Astrocyte (in vitro differentiated cells and primary cell): ENCODE measurements at places on chromosomes 5 and 9. TPM values are rescaled to one million over a fixed set of nuclear protein-coding genes. Genes with fewer than 3 reads are reported as not detected.

The ACTBL2 gene
- total RNA-seq: 11.6 and 11.8 TPM in 2 replicates

The MEGF9 gene
- 12.1 and 17.7 TPM in 2 replicates for total RNA-seq

The HCN1 gene
- 0.11 and 0.17 TPM in 2 replicates for total RNA-seq

- H3K27me3 ChIP-seq: no peaks in the 10 kb centered on the region
- DNase-seq: no peak
- no peak overlapping the region for H3K27ac ChIP-seq
- no peak overlapping the region for H3K4me3 ChIP-seq
- H3K36me3 ChIP-seq: no peaks in the 10 kb centered on the region
Observed at GRCh38 chr9:109996936-109997580, 210.9 kb downstream of the C9orf152 start.

GRCh38 chr5:88813244-88813643, 69.7 kb downstream of the MEF2C start:
- no peak overlapping the region for H3K4me3 ChIP-seq
- H3K27ac ChIP-seq: no peak overlapping the region
- H3K4me1 ChIP-seq: no peaks in the 10 kb centered on the region
- H3K27me3 ChIP-seq: no peaks in the 10 kb centered on the region
- DNase-seq: no peak

DNA sequence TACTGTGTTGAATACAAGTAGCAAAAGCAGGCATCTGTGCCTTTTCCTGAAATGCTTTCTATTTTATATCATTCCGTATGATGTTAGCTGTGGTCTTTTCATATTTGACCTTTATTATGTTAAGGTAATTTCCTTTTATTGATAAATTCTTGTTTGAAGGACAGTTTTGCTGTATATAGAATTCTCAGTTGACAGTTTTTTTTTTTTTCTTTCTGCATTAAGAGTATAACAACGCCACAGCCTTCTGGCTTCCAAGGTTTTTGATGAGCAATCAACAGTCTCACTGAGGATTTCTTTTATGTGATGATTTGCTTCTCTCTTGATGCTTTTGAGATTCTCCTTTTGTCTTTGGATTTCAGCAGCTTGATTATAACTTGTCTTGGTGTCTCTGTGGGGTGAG, 23.6 kb downstream of the ZNF483 start:
- no peaks in the 10 kb centered on the region for H3K4me1 ChIP-seq
- no peak overlapping the region for H3K4me3 ChIP-seq
- no peaks in the 10 kb centered on the region for H3K27me3 ChIP-seq
- DNase-seq: no peak

- H3K27ac ChIP-seq: peak overlapping the region; percentile 77
- DNase-seq: no peak
- no peak overlapping the region for H3K4me3 ChIP-seq
- no peaks in the 10 kb centered on the region for H3K36me3 ChIP-seq
- peaks cover 8% of the 10 kb centered on the region for H3K4me1 ChIP-seq
Observed at GRCh38 chr5:167753725-167754490, 537.5 kb upstream of the WWC1 start.
